ENCODE measurements at places on chromosomes 11 and 22. TPM values are rescaled to one million over a fixed set of nuclear protein-coding genes. Genes with fewer than 3 reads are reported as not detected.

GRCh38 chr11:56846631-56847576 lies 98.4 kb upstream of the OR9G4 start:
- DNase-seq = no peak

Gene TSKU
- 21.2 TPM for polyA plus RNA-seq

DNA sequence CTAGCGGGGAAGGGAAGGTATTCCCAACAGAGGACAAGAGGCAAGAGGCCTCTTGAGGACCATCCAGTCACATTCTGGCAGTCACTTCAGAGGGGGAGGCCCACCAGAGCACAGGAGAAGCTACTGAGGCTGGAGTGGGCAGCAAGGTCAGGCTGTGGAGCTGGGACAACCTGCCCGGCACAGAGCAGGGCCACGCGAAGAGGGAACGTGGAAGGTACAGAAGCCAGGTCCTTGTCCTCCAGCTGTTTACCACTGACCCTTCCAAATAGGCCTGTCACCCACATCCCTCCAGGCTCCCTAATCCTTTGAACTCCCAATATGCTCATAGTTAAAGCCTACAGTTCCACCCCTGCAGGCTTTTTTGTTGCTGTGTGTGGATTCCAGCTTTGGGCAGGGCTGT lies 76.9 kb downstream of the IGLL1 start:
- no peak for DNase-seq

DNA sequence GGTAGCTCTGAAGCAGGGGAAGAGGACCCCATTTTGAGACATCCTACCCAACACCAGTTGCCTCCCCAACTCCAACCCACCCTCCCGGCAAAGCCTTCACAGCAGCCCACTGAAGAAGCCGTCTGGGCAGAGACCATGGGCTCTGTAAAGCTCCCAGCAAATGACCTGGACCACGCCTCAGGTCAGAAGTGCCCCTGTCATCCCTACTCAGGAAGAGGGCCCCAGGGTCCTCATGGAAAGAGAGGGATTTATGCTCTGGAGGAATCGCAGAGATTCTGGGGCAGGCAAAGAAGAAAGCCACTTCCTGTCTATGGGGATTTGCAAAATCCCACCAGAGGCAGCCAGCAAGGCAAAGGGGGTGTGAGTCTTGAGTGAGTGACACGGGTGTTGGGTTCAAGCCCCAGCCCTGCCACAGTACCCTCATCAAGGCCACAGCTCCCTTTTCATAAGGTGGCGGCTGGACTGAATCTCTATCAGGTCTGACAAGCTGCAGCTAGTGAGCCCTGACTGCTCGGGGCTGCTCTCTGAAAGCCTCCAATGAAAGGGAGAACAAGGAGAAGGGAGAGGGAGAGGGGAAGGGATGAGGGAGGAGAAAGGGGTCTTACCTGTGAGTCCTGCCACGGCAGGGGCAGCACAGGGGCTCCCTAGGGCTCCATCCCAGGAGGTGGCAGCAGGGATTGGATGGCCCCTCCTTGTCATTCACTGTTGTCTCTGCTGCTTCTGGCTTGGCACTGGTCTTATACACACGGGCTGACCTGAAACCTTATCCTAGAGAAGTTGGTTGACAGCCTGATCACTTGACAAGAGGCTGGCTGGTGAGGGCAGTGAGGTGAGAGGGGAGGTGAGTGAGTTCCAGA lies at the start of gene UCP3:
Gene UCP3 (minus strand): TSS at position 713 of the 857 bp plus-strand sequence. CDS start 2,043 bp downstream, outside the sequence.
- DNase-seq = no peak

DNA sequence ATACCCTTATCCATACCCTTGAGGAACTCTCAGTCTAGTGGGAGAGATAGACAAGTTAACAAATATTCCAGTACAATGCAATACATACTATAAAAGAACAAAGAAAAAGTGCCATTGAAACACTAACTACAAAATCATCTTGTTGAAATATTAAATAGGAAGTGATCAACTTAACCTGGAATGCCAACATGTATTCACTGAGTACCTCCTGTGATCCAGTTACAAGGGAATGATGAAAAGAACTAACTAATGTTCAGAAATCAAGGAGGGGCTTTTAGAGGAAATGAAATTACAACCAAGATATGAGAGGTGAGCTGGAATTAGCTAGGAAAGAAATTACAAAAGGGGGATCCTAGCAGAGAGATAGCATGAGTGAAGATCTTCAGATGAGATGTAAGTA lies 6.2 kb upstream of the FIBIN start:
- no peak for DNase-seq

DNA sequence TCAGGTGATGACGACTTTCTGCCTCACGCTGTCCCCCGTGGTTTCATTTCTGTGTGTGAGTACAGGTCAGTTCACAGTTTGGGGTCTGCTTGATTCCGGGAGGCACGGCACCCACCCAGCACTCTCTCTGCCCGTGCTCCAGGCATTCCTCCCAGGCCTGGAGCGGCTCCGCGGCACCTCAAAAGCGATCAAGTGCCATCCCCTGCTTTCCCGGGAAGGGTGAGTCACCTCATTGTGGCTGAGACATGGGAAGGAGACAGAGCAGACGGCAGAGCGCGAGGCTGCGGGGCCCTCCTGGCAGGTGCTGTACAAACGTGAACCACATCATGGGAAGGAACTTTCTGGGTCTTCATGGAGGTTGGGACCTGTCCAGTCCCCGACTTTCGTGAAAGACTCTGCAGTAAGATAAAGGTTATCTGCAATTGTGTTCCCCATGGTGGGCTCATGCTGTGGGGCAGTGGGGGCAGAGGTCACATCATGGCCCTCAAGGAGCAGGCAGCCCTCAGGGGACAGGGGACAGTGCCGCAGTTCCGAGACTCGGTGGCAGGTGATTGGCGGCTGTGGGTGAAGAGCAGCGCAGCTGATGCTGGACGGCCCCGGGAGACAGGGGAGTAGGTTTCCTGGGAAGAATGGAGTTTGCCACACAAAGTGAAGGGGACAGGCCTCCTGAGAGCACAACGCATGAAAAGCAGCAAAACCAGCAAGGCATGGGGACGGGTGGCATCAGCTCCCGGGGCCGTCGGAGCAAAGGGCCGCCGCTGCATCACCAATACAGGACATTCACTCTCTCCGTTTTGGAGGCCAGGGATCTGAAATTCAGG lies 65.3 kb downstream of the CELSR1 start:
- no peak for DNase-seq

Gene MS4A8
- polyA plus RNA-seq = 5.0 TPM

GRCh38 chr22:49550766-49551362 lies 276.8 kb downstream of the BRD1 start:
- no peak for DNase-seq

DNA sequence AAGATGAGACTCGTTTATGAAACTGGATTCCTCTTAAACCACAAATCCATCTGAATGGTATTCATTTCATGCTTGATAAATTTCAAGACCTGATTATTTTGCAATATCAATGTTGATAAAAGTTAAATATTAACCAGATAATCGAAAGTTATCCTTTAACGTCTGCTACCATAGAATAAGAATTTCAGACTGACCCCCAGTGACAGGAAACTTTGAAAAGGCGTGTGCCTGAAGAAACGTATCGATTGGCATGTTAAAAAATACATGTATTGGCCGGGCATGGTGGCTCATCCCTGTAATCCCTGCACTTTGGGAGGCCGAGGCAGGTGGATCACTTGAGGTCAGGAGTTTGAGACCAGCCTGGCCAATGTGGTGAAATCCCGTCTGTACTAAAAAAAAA lies 13.9 kb downstream of the SCGB1A1 start:
- DNase-seq = no peak

GRCh38 chr11:1226986-1227550 lies 4.2 kb downstream of the MUC5B start:
- DNase-seq = no peak
